ENCODE measurements at places on chromosomes 1 and 21.

- DNase-seq: peak; percentile 69
Observed at GRCh38 chr1:192809307-192810252, 741 bp downstream of the RGS2 start.

DNA sequence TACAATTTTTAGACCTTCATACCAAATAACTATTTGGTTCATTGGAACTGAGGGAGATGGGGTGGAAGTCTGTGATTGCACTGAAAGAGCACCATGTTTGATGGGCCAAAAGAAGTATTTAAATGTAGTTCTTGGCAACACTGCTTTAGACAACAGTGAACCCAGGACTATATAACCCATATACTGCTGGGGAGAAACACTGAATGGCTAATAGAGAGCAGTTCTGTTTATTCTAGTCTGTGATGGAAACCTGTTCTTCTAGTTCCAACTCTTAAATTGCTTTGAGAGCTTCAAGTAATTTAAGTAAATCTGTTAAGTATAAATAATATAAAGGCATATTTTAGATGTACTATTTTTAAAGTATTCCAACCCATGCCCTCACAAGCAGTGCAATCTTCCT is 96.3 kb downstream of the NIBAN1 start:
- DNase-seq: no peak

DNA sequence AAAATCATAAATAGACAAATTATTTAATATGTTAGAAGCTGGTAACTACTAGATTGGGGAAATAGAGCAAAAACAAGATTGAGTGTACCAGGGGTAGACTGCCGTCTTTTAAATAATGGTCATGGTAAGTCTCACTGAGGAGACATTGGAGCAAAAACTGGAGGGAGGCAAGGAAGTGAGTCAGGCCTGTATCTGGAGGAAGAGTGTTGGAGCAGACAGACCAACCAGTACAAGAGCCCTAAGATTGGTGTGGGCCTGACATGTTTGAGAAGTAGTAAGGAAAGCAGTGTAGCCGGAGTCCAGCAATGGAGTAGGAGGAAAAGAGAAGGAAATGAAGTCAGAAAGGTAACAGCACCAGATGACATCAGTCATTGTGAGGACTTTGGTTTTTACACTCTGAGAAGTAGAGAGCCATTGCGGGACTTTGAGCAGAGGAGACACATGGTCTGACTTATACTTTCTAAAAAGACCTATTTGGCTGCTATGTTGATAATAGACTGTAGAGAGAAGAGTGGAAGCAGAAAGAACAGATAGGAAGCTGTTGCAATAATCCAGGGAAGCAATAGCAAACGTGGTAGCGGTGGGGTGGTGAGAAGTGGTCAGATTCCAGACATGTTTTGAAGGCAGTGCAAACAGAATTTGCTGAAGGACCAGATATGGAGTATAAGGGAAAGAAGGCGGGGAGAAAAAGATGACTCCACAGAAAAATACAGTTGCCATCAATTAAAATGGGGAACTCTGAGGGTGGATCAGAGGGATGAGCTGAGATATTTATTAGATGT is 44.7 kb upstream of the GJA5 start:
- no peak for DNase-seq

- peak; percentile 16 for DNase-seq
Observed at GRCh38 chr1:167455786-167456446, 62.4 kb downstream of the CD247 start.

DNA sequence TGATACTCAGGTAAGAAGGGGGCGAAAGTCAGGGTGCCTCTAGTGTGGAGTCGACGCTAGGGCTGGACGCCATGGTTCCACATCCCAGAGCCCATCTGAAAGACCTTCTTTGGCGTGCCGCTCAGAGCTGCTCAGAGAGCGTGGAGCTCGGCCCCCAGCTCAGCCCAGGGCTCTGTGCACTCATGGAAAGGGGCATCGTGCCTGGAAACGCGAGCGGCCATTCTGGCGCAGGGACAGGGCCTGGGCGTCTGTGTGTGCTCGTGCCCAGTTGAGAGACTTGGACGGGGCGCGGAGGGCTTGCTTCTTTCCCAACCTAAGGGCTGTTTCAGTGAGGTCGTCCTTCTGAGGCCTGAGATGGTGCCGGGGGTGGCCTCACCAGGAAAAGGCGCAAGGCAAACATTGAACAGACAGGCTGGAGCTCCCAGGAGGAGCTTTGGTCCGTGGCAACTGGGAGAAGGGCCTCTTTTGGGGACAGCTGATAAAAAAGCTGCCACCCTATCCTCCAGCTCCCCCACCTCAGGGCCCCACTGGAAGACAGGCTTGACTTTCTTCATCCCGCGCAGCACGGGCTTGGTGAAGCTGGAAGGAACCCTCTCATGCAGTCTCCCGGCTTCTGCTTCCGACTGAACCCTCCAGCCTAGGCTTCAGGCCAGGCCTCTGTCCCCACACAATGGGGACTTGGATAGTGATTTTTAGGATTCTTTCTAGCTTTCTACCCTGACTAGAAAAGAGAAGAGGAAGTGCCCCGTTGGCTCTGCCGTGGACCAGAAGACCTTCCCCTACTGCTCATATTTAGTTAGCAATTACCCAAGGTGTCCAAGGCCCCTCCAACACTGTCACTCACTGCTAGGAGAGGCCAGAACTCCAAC is 77.1 kb downstream of the CD58 start:
- peak; percentile 29 for DNase-seq

DNA sequence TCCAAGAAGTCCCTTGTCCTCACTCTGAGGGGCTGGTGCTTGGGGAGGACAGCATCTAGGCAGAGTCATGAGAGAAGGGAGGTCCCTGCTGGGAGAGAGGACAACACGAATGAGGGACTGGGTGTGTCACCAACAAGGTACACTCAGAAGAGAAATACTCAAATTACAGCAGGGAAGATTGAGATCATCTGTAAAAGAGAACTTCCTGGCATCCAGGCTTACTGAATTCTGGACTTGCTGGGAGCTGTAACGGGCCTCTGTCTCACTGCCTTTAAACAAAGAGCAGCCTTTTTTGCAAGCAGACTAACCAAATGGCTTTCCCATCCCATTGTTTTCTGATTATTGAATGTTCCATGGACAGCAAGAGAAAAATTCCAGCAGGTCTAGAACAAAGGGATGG is 195.7 kb upstream of the RAB4A start:
- no peak for DNase-seq

- peak; percentile 59 for DNase-seq
Observed at GRCh38 chr1:207024202-207025145, 8.1 kb downstream of the C1orf116 start.

DNA sequence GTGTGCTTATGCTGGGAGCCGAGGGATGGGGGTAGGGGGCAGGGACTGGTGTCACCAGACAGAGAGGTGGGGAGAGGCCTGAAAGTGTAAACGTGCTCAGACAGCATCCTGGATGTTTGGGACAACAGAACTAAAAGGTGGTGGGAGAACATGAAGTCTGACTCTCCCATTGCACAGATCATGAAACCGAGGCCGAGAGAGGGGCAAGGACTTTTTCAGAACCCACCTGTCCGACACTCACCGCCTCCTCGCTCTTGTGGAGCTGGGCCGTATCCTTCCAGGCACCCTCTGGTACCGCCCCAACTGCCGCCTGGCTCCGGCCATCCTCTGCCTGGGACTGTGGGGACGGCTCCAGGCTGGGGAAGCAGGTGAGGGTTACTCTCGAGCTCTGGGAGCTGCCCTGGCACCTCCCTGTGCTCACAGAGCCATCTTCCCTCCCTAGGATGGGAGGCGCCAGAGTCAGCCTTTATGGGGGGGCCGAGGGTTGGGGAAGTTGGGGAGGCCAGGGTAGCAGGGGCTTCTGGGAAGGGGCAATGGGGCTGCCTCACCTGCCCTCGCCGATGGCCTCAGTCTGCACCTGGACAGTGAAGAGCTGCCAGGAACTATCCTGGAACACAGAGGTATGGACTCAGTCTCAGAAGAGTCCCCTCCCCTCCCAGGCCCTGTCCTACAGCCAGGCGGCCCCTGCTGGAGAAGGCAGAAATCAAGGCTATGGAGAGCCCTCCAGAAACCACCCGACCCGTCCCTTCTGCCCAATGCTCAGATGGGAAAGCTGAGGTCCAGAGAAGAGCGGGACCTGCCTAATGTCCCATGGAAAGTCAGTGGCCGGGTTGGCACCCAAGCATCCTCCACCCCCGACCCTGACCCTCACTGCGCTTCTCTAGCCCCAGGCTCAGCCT is 7.0 kb downstream of the ATP13A2 start:
- DNase-seq: no peak

- DNase-seq: peak; percentile 18
Observed at GRCh38 chr1:87091425-87091824, 177.0 kb downstream of the HS2ST1 start.

GRCh38 chr1:78577257-78578100 is 42.8 kb upstream of the IFI44L start:
- DNase-seq: no peak

- no peak for DNase-seq
Observed at GRCh38 chr1:192045131-192045530, 113.1 kb upstream of the RGS18 start.

GRCh38 chr1:226809785-226810571 is 60.4 kb upstream of the PSEN2 start:
- no peak for DNase-seq

- peak; percentile 84 for DNase-seq
Observed at GRCh38 chr1:150176593-150176992, 26.9 kb downstream of the PLEKHO1 start.

DNA sequence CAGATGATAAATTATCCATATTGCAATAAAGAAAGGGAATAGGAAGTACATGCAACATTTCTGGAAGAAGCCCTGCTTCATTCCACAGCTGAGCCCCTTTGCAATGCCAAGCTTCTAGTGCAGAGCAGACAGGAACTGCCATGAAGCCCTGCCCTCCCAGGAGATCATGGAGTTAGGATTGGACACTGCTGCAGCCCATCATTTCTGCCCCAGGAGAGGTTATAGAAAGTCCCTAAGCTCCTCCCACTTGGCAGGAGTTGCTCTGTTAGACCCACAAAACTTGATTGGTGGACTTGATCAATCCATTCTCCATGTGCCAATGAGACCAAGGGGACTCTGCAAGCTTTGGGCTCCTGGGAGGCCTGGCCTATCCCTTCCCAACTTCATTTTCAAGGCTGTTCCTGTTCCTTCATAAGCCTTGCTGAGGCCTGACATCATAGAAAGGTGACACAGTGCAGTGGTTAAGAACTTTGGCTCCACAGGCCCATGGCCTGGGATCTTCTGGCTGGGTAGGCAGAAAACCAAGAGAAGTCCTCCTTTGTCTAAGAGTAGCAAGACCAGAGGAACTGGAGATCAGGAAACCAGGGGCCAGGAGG is 1.3 kb upstream of the LAPTM5 start:
- peak; percentile 62 for DNase-seq

DNA sequence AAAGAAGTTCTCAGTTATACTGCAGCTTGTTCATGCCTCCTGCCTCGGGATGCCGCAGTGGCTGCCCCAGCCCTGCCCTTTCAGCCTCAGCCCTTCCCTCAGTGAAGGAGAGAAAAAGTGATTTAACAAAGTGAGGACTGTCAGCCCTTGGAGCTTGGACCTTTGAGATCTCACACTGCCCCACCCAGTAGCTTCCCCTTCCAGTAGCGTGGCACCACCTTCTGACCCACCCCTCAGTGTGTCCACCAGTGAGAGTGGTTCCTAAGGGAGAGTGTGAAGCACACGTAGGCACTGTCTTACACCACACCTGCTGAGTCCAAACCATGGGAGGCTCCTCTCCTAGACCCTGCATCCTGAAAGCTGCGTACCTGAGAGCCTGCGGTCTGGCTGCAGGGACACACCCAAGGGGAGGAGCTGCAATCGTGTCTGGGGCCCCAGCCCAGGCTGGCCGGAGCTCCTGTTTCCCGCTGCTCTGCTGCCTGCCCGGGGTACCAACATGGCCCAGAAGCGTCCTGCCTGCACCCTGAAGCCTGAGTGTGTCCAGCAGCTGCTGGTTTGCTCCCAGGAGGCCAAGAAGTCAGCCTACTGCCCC is at the start of gene CDA:
Gene CDA, plus strand, starts transcription at position 464 of the 592 bp plus-strand sequence. Its CDS starts 33 bp downstream, at position 497.
- DNase-seq: peak; percentile 79

- no peak for DNase-seq
Observed at GRCh38 chr21:29146726-29147125, 16.3 kb downstream of the MAP3K7CL start.

- DNase-seq: no peak
Observed at GRCh38 chr1:159952932-159953331, 1.1 kb downstream of the SLAMF9 start.

GRCh38 chr1:111669268-111669667 is 49.7 kb downstream of the RAP1A start:
- no peak for DNase-seq

GRCh38 chr1:148264374-148265276 is 112.5 kb upstream of the NBPF11 start:
- DNase-seq: no peak

GRCh38 chr1:24235921-24236788 is 49.1 kb upstream of the IFNLR1 start:
- DNase-seq: no peak

- DNase-seq: no peak
Observed at GRCh38 chr1:181640956-181641355, 157.6 kb downstream of the CACNA1E start.

DNA sequence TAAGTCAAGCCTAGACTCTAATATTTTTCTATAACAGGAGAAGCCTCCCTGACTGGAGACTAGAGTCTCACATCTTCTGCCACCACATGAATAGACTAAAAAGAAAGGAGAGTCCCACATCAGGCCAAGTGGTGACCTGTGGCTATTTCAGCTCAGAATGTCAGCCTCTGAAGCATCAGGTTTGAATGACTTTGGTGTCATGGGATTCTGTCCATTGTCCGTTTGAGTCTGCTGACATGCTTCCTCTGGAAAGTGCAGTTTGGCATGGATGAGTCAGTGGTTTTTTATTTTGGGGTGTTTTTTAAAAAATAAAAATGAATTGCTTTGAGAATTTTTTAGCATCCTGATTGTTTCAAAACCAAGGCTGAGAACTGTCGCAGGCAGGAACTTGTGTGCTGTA is 19.5 kb downstream of the DYRK3 start:
- peak; percentile 37 for DNase-seq

GRCh38 chr1:88736633-88737248 is 52.7 kb downstream of the PKN2 start:
- DNase-seq: peak; percentile 40

- DNase-seq: peak; percentile 70
Observed at GRCh38 chr1:232813760-232814159, 8.5 kb downstream of the MAP10 start.

GRCh38 chr1:12048372-12048771 is 14.7 kb upstream of the TNFRSF8 start:
- DNase-seq: no peak

DNA sequence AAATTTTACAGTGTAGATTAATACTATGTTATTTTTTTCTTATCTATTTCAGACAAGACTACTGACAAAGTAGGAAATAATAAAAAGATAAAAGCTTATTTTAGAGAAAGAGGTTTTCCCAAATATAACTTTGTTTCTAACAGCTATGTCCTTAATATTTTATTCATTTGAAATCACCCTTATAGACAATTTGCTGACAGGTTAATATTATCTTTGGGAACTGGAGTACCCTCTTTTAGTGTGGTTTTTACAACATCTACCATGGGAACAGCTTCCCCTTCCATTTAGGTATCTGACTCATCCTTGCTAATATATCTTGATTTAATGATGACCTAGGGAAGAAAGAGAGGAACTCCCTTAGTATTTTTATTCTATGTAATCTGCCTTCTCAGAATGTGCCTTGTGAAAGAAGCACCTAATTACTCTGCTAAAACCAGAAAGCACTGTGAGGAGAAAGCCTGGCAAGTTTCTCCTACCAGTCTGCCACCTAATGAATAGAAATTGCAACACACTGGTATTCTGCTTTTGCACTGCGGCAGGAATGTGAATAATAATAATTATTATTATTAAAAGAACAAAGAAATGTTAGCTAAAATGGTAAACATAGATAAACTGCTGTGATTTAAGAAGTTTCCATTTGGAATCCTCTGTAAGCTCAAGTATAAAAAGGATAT is 192.8 kb downstream of the PDE4B start:
- DNase-seq: no peak
